ENCODE measurements at places on chromosomes 5 and 9.

DNA sequence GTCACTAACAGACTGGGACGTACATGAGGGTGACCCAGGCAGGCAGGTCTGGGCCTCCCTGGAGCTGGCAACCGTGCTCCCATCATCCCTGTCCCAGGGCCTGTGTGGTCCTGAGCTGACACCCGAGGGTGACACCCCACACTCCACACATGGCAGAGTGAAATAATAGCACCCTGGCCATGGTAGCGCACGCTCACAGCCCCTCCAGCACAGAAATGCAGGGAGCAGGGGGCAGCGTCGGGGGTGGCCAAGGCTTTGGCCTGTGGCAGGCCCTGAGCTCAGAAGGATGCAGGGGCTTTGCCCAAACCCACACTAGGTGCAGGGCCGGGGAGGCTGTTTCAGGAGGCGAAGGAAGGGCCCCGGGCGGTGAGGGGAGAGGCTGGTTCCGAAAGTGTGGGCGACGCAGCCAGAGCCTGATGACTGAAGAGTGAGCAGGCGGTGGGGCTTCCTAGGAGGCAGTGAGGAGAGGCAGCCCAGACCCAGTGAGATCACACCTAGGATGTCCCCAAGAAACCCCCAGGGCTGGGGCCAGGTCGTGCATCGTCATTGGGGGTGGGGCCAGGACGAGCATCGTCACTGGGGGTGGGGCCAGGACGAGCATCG, 12.9 kb downstream of the OR2V2 start:
- peak; percentile 66 for DNase-seq

- no peak for DNase-seq
Observed at GRCh38 chr9:124198331-124198730, 59.4 kb upstream of the NEK6 start.

DNA sequence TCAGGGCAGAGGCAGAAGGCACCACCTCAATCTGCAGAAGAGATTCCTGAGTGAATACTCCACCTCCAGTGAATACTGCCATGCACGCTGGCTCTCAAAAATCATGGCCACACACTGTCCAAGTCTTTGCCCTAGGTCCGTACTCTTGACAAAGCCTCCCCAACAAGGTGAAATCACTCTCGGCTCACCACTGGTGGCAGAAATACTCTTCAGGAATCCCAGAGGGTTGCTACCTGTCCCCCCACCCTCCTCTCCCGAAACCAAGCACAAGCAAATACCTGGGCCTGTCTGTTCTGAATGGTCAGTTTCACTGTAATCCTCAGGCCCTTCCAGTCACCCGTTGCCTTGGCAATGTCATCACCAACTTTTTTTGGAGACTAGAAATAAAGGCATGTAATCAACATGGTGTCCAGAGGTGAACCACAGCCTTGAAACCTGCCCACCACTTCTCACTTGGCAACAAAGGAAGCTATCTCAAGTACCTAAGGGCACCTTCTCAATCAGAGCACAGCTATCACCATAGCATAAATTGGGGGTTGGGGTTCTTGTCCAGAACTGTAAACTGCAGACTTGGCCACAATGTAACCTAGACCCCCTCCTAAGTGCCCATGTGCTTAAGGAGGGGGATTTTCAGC, 1.8 kb downstream of the RPL12 start:
- no peak for DNase-seq

- no peak for DNase-seq
Observed at GRCh38 chr5:78527054-78527859, 121.3 kb downstream of the LHFPL2 start.

DNA sequence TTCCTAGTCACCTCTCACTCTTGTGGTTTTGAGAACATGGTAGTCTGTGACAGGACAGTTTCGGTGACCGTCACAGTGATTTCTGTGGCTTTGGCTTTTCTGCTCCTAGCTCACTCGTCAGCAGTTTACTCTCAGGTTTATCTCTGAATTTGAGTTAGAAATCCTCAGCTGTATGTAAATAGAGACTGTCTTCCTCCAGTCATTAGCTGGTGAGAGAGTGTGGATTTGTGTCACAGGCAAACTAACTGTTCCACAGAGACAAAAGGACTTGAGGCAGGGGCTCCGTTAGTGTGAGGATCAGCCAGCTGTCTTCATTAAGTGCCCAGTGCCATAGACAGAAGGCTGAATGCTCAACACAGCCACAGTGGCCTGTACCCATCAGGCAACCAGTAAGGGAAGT, 131.4 kb downstream of the CD180 start:
- DNase-seq = no peak

- no peak for DNase-seq
Observed at GRCh38 chr5:143274952-143275351, 128.5 kb downstream of the NR3C1 start.

- no peak for DNase-seq
Observed at GRCh38 chr9:124101969-124102345, 90.4 kb downstream of the LHX2 start.

DNA sequence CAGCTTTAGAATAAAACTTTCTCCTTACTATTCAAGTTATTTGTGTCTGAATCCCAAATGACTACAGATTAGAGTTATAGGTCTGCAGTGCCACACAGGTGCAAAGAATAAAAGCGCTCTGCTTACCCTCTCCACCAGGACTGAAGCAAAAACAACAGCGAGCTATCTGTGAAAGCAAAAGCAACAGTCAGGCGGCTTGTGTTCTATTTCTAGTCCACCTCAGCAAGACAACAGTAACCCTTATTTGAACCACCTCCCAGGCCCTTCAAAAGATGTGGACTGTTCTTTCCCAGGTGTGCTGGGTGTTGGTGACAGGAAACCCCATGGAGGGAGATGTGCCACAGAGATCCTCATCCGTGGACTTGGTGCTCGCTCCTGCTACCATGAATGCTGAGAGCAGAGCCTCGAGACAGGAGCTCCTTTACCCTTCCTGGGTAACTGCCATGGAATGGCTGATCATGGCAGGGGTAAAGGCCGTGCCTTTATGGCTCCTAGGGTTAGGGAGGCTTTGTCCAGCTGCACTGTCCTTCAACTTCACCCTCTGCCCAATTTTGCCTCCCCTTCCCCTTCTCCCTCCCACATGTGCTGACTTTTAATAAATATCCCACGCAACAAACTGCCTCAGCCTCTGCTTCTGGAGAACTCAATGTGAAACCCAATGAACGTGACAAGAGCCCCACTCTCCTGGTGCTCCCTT, 108.6 kb downstream of the SERINC5 start:
- no peak for DNase-seq

- DNase-seq = no peak
Observed at GRCh38 chr9:124292696-124293593, 35.2 kb downstream of the NEK6 start.

- DNase-seq = peak; percentile 37
Observed at GRCh38 chr5:43304525-43304924, 8.7 kb downstream of the HMGCS1 start.

DNA sequence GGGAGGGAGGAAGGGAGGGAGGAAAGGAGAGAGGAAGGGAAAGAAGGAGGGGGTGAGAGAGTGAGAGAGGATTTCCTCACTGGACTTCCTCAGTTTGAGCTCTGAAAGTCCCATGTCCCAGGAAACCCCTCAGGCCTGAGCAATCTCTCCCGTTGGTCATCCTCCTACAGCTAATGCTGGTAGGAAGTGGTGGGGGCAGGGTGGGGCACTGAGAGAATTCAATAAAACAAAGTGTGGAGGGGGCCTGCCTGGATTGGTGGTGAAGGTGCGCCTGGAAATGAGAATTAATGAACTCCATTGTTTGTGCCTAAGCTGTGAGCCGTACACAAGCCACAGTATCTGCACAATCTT, 195.0 kb downstream of the RGS3 start:
- no peak for DNase-seq

DNA sequence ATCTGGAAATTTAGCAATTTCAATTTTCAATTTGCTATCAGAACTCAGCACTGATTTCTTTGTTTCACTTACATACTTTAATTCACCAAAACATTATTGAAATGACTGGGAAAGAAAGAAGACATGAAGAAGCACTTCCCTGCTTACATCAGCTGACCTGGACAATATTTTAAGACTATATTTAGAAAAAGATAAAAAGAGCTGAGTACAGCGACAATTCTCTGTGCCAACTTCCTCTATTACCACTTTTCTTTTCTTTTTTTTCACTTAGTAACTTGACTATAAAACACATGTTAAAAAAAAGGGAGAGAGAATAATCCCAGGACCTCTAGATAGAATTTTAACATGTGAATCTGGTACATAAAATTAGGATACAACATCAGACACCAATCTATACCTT, 35.6 kb downstream of the MEF2C start:
- DNase-seq = no peak

Measured in GM06990 (cell line).